ENCODE measurements at places on chromosomes 7 and 10. TPM values are rescaled to one million over a fixed set of nuclear protein-coding genes. Genes with fewer than 3 reads are reported as not detected.
A peak's percentile ranks its signal among the peaks of the same experiment; 100 is the strongest.

DNA sequence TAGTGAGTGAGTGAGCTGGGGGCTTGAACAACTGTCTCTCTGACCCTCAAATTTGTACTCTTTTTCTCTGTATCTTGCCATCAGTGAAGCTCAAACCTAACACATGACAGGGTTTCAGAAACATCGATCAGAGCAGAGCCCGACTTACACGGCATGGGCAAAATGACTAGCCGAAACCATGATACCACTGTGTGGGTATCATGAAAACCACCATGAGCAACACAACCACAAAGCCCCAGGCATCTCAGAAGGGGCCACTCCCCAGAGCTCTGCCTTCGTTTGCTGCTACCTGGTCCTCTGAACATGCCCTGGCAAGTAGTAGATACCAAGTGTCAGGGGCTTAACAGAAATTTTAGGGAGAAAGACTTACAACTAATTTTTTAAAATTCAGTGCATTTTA, 308.5 kb downstream of the WDR11 start:
- DNase-seq, result no peak

- DNase-seq, result peak; percentile 34
These were observed 89.3 kb upstream of the PRKCQ start for GRCh38 chr10:6669269-6669859.

DNA sequence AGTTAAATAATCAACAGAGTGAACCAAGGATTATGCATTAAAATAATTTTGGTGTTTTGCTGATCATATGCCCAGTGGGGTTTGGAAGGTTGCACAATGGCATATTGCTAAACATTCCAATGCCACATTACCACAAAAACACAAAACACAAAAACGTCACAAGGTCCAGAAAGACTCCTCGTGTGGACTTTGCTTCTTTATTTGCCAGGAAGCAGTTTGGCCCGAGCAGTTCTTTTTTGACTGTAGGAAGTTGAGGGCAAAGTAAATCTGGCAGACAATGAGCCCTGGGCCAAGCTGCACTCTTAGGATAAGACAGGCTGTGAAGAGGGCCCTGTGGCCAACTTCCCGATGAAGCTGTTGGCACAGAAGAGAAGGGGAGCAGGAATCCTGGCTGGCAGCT, 39.2 kb upstream of the SLC35B4 start:
- DNase-seq, result no peak

DNA sequence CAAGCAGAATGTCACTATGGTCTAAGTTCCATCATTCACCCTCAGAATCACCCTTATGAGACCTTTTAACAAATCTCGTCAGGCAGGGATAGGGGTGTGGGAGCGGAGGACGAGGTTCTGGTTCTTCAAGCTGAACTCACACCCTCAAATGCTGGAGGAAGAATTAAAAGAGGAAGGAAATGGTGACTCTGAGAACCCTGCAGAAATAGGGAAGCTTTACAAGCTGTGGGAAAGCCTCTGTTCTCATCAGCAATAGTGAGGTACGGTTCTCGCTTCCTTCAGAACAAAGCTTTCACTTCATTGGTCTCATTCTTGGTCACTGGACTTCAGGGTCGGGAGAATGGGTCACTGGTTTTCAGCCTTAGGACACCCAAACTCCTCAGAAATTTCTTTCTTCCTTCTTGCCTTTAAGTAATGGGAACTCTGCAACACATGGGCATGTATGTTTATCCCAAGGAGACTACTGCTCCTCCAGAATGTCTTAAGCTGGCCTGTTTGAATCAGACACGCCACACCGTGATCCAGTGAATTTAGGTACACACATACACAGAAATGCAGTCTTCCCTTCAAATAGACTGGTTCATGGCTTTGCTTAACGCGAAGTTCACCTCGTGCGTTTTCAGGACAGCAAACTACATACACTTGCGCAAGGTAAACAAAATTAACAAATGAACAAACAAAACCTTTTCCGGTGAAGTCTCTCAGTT, 226.0 kb downstream of the SFMBT2 start:
- DNase-seq, result peak; percentile 7

- no peak for DNase-seq
These were observed 48.6 kb upstream of the NRP1 start for GRCh38 chr10:33382921-33383713.

DNA sequence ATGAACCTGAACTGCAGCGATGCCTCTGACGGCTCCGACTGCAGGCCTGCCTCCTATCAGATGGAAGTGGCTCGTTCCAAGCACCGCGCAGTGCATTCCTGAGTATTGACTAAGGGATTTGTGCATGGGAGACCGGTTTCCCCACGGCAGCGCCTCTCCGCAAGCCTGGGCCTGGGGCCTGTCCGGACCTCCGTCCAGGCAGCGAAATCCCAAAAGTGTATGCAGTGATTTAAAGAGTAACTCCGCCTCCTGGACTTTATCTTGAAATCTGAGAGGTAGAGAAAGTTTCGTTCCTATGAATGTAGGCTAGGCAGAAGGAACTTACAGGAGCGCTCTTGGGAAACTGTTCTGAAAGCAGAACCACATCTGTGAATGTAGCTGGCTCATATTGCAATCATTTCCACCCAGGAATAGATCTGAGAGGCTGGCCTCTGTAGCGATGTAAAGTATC, 106.2 kb upstream of the CELF2 start:
- DNase-seq, result no peak

DNA sequence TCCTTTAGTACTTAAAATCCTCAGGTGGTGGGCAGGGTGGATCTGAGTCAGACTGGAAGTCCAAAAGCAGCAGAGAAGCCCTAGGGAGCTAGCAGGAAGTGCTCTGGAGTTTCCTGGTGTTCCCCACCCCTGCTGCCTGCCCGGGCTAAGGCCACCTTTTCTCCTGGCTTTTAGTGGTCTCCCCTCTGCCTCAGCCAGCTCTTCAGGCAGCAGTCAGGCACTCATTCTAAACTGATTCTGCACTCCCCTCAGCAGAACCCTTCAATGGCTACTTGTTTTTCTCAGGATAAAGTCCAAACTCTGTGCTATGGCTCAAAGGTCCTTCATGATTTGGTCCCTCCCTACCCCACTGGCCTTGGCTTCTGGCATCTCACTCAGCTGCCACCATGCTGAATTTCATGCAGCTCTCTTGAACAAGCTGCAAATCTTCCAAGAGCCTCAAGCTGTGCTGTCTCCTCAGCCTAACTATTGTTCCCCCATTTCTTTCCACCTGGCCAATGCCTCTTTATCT, 28.9 kb upstream of the DNMBP start:
- DNase-seq, result no peak

DNA sequence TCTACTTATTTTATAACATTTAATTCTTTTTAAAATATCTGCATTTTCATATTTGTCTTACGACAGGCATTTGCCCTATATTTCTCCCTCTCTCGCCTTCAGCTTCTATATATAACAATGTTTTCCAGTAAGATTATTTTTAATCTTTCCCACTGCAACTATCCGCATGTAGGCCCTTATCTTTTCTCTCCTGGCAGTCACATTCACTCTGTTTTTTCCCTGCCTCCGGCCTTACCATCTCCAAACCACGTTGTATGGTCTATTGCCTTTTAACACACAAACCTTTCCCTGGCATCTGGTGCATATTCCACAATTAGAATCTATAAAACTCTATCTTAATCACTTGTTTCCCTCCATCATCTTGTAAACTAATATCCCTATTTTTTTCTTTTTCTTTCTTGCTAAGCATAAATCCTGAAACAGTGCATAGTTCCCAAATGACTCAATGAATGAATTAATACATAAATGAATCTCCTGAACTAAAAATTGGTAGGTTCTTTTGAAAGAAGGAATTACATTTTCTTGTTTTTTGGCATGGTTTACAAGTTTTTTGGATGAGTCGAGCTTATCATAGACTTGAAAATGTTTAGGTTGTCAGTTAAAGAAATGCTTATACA, 173.2 kb downstream of the SEMA3A start:
- no peak for DNase-seq

DNA sequence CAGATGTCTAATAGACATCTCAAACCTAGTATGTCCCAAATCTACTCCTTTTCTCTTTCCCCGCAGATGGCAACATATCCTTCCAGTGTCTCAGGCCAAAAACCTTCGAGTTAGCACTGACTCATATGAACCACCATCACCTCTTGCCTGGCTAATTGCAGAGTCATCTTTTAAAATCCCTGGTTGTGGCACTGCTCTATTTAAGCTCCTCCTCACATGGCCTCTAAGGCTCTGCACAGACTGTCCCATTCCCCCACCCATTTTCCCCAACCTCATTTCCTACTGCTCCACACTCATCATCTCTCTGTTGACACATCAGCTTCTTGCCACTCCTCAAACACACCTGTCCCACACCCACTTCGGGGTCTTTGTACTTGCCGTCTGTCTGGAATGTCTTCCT, 16.8 kb upstream of the HBP1 start:
- no peak for DNase-seq

Gene IL6
- not detected for polyA plus RNA-seq

Gene SYNPO2L
- not detected for polyA plus RNA-seq

Gene ANKRD61
- polyA plus RNA-seq, result 0.40 TPM

Gene MORN4
- 0.94 TPM for polyA plus RNA-seq

Gene MET
- not detected for polyA plus RNA-seq
